Central memory CD4-positive, alpha-beta T cell (primary cell): ENCODE measurements at places on chromosomes 16 and 17.

DNA sequence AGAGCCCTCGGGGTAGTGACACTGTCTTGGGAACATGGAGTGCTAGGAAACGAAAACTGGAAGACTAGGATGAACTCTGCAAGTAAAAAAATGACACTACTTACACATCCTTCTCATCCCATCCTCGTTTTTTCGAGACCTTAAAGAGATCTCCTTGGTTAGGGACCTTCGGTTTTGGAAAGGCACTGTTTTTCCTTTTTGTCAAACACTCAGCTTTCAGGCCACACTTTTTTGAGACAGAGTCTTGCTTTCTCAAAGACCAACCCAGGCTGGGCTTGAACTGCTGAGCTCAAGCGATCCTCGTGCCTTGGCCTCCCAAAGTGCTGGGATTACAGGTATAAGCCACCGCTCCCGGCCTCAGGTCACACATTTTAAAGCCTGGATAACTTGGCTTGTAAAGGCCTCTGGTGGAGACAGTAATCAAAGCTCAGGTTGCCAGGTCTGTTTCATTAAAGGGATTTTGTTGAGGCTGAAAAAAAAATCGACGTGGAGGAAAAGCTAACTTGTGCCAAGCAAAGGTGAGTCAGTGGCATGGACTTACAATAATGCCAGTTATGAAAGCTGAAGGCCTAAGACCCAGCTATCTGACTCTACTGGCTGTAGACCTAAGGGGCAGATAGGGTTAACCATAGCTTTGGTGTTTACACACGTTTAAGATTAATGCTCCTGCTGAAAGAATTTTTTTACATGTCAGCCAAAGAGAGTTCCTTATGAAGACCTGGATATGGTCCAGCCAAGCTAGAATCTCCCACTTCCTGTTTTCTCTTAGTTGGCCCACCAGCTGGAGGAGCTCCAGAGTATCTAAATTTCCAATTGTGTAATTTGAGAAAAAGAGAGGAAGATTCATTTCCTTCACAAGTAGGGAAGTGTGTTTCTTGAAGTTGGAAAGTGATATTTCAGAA lies 823 bp downstream of the NBR1 start:
- DNase-seq = no peak

- DNase-seq = no peak
Observed at GRCh38 chr16:82523815-82524214, 103.0 kb upstream of the CDH13 start.

DNA sequence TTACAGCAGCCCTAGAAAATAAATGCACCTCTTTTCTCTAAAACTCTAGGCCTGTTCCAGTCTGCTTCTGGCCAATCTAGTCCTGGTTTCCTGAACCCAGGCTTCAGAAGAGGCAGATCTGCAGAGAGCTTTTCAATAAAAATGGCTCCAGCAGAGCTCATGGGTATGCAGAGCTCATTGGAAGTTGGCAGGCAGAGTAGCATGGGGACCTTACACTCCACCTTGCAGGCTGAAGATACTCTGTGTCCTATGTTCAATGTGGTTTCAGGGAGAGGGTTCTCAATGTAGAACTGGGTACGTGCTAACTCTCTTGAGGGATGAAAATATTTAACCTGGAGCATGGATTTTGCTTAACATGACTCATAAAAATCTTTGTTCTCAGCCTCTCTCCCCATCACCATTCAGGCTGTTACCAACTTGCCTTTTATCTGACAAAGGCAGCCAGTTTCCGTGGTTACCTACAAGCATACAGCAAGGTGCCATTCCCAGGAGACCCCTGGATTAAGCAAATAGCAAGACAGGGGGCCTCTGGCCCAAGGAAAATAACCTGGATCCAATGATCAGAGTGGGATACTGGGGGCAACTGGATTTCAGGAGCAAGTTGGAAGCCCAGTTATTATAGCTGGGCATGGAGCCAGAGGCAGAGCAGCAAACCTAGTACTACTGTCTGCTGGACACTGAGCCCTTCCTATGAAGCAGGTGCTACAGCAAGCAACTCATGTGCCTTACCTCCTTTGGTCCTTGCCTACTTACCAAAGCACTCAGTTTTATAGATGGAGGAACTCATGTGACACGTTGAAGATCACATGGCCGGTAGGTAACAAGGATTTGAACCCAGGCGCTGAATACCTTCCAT lies 98.2 kb upstream of the DHX40 start:
- DNase-seq = no peak

DNA sequence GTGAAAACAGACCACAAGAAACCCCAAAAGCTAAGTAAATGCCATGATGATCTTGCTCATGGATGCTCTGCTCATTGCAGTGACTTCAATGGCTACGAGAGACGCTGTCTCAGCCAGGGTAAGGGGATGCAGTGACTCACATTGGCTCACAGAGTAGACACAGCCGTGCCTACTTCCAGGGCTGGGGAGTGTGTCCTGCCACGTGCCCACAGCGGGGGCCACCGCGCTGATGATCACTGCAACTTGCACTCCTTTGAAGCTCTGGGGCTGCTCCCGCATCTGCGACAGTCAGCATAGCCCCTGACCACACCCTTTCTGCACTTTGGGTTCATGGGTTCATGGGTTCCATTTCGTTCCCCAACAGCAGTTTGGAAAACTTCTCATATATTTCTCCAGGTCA lies 231.4 kb upstream of the RPL38 start:
- DNase-seq = no peak

DNA sequence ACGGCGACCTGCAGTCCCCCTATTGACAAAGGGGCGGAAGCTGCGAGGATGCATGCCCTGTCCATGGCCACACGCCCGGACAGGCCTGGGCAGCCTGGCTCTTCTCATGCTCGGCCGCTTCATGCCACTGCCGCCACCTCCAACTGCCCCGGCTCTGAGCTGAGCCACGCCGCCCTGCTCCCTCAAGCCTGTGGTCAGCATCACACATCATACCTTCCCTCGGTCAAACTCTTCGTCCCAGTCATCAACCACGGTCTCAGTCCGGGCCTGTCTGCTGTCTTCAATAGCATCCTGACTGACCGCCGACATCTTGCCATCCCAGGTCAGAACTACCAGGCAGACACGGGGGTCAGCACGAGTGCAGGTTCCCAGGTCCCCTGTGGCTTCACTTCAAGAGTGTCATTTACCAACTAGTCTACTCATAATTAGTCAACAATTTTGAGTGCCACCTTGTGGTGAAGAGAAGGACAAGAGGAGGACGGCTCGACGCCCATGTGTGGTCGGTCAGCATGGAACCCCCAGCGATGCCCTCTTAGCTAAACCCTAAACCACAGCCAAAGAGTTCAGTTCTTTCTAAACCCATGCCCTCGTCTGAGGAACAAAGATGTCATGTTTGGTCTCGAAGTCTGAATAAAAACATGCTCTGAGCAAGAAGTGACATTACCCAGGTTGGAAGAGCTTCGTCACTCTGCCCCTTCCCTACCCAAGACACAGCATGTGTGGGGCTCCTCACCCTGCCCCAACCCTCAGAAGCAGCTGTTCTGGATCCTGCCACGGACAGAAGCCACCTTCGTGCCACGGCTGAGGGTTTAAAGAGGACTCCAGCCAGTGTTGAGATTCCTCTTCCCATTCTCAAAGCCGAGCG lies 16.9 kb upstream of the CYTH1 start:
- peak; percentile 43 for DNase-seq

DNA sequence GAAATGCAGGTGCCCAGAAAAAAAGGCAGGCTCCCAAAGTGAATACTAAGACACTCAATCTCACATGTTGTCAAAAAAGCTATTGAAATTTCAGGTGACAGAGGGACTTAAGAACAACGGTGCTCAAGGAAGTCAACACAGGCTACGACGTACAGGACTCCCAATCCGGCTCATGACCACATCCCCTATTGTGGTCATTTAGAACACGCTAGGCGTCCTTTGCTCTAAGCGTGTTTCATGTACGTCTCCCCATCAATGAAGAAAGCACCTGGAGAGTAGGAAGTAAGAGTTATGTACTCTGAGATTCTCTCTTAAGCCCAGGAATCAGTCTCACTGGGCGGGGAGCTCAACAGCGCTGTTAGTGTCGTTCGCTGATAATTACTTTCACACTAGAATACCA lies 94.1 kb downstream of the MRM3 start:
- peak; percentile 62 for DNase-seq
